Activated effector memory CD4-positive, alpha-beta T cell treated with anti-CD3 and anti-CD28 coated beads, Interleukin-2, amount 50 U/mL, for 16 hours (primary cell): ENCODE measurements at places on chromosomes 5 and 9.

- DNase-seq: no peak
Measured at GRCh38 chr9:3857673-3858072, 331.9 kb upstream of the RFX3 start.

- DNase-seq: no peak
Measured at GRCh38 chr9:130956636-130957450, 17.8 kb upstream of the FIBCD1 start.

DNA sequence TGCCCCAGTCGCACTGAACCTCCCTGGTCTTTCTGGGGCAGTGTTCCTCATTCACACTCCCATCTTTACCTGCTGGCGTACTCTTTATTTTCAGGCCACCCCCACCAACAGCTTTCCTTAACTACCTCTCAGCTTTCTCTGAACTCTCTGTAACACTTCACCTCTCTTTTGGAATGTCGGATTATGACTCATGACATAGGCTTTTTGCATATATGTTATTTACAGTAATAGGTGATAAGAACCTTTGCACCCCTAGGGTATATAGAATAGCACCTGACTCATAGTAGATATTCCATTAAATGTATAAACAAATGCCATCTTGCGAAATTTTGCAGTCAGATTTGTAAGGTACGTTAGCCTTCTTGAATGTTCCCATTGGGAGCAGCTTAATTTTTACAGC, 52.9 kb upstream of the MIER3 start:
- DNase-seq: no peak

DNA sequence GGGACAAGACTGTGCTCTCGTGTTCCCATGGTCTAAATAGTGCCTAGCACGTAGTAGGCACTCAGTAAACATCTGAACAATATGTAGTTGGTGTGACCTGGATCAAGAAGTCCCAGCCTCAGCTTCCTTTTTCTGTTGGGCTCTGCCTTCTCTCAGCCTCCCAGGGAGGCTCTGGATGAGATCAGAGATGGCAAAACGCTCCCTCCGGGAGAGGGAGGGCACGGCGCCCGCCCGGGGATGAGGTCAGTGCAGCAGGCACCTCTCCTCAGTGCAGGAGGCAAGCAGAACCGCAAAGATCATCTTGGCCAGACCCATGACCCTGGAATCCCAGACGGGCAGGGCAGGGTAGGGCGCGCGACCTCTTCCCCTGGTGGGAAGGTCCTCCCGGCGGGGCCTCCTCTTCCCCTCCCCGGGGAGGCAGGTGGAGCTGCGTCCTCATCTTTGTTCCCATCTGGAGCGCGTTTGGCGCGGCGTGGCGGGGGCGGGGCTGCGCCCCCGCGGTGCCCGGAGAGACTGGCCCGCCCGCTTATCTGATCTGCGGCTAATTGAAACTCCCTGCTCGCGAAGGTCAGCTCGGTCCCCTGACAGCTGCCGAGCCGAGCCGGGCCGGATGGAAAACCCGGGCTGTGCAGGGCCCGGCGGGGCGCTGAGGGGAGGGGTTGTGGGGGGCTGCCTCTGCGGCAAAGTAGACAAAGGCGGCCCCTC, 60.9 kb downstream of the CXXC5 start:
- DNase-seq: no peak

GRCh38 chr5:172059661-172060100, 53.2 kb upstream of the FBXW11 start:
- DNase-seq: no peak

GRCh38 chr9:128072144-128073021, 4.4 kb downstream of the SLC25A25 start:
- peak; percentile 85 for DNase-seq

- no peak for DNase-seq
Measured at GRCh38 chr9:99998266-99998665, 91.8 kb downstream of the STX17 start.

DNA sequence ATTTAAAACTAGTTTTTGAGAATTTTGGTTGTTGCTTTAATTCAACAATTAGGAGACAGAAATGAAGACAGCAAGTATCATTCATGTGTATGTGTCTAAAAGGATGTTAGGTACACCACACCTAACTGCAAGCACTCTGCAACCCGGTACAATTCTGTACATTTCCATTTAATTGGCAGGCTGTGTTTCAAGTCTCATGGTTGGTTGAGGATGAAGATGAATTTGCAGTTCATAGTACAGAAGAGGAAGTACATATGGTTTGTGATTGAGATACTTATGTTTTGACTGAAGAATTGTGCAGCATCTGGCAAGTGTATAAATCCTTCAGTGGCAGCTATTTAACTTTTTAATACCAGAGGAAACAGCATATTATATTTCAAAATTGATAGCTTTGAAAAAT, 628.7 kb upstream of the ZNF608 start:
- DNase-seq: no peak

- no peak for DNase-seq
Measured at GRCh38 chr9:18294229-18294628, 179.7 kb upstream of the ADAMTSL1 start.

DNA sequence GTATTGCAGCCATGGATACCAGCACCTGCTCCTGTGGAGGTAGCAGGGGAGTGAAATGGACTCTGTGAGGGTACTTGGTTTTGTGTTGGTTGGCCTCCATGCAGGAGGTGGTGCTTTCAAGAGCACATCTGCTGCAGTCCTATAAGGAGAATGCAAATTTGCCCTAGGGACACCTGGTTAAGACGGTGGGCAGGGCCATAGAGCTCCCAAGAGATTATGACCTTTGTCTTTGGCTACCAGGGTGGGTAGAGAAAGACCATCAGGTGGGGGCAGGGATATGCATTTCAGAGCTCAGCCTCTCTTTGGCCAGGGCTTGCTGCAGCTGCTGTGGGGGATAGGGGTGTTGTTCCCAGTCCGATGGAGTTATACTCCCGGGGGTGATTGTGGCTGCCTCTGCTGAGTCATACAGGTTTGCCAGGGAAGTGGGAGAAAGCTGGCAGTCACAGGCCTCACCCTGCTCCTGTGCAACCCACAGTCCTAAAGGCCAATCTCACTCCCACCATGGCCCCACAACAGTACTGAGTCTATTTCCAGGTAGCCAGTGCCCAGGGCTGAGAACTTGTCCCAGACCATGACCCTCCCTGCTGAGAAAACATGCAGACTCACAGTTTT, 14.0 kb upstream of the PDLIM4 start:
- peak; percentile 17 for DNase-seq

- no peak for DNase-seq
Measured at GRCh38 chr5:39284552-39284951, 65.2 kb upstream of the FYB1 start.

- DNase-seq: peak; percentile 83
Measured at GRCh38 chr9:130010151-130010988, 32.6 kb downstream of the FNBP1 start.

DNA sequence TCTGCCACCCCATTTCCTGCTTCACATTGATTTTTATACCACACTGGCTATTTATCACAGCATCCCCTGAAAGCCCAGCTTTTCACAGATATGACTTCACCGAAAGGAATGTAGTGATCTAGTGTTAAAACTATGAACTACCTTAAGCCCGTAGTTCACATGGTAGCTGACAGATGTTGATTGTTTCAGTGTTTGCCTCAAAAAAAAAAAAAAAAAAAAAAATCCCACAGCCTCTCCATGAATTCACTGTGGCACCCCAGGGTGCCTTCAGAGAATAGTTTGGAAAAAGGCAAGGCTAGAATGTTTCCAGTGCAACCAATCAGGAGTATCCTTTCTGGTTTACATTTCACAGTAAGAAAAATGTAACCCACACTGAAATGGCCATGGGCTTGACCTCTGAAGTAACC, 37.1 kb downstream of the GLIS3 start:
- DNase-seq: no peak
